ENCODE measurements at places on chromosomes 1 and 21.
A peak's percentile ranks its signal among the peaks of the same experiment; 100 is the strongest.

DNA sequence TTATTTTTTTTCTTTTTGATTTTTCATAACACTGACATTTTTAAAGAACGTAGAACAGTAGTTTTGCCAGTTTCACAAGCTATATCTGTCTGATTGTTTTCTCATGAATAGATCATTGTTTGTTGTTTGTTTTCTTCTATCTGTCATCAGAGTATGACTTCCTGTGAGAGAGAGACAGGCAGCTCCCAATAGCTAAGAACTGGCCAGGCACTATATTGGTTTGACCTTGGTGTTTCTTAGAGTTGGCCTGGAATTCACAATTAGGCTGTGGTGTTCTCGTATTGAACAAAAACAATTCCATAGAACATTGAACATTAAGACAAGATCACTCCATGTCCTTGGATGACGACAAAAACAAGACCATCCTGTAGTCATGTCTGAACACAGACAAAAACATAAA, 43.4 kb downstream of the RPS6KC1 start:
- no peak for DNase-seq

DNA sequence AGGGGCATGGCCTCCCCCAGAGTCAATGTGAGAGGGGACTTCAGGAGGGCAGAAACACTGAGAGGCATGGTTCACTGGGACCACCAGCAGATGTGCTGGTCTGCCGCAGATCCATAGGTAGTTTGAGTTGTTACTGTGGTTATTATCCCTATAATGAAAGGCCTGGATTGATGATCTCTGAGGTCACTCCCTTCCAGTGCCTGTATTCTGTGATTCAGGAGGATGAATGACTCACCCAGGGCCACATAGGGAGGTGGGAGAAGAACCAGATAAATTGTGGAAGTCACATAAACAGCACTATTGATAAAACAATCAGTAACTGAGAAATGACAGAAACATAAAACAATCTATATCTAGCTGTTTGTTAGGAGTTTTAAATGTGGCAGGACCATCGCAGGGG, 22.7 kb upstream of the ACTL8 start:
- no peak for DNase-seq

DNA sequence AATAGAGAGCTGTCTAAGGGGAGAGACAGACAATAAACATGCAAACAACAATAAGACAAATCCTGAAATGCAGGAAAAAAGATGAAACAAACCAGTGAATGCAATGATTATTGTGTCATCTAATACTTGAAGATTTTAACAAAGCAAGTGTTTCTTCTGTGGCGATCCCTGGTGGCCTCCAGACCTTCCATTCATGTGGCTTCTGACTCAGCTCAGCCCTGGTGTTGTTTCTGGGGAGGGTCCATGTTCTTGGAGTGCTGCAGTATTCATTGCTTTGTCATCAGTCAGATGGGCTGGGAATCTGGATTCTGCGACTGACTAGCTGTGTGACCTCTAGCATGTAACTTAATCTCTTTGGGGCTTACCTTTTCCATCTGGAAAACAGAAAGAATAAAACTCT, 1.5 kb upstream of the C2CD4D start:
- no peak for DNase-seq

DNA sequence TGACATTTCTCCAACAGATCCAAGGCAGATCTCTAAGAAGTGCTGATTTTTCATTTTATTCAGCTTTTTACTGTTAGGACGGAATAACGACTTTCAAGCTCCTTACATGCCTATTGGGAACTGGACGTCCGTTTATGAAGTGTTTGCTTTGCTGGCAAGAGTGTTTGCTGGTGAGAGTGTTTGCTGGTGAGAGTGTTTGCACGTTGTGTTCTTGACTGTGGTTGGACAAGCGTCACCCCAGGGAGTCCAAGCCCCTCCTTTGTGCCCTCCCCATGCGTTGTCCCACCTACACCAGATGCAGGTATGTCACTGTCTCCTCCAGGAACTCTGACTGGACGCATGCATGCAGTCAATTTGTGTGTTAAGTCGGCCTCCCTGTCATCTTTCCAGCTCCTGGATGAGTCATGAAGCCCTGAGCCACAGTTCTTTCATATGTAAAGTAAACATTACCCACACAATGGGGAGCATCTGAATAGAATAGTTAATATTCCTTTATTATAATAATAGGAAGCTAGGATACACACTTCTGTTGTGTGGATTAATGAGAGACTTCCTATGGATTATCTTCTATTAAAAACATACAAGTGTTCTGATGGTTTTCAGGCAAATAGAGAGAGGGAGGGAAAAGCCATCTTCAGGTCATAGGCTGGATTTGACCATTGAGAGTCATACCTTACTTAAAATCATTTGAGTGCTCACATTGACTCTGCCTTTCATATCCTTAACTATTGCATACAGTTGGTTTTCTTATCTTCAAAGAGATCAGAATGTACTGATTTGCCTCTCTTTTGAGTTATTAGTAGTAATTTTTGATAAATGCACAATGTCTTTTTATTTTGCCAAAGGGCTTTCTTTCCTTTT, 119.2 kb downstream of the GALNT2 start:
- DNase-seq: peak; percentile 95

- no peak for DNase-seq
These were observed 294.1 kb upstream of the KAZN start for GRCh38 chr1:14304381-14304865.

GRCh38 chr1:68015369-68015768, 35.1 kb downstream of the DIRAS3 start:
- no peak for DNase-seq

DNA sequence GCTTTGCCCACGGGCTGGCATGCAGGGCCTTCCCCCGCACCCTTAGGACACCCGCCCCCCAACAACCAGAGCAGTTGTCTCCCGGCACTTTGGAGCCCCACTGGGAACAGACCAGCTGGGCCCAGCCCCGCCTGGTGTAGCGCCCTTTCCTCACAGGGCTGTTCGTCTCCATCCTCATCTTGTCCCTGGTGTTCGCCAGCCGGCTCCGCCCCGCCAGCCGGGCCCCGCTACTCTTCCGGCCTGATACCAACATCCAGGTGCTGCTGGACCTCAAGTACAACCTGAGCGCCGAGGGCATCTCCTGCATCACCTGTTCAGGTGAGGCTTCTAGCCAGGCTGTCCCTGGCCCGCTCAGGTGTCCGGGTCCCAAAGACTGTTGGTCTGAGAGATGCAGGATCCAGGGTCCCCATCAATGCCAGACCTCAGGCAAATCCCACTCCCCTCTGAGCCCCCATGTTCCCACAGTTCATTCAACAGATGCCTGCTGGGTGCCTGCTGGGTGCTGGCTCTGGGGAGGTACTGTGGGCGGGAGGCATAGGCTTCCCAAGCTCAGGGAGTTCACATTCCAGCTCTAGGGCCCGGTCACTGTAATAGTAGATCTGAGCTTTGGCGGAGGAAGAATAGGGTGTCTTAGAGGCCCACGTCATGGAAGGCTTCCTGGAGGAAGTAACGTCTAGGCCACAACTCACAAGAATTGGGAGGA, 41.7 kb downstream of the DISP3 start:
- DNase-seq: no peak

GRCh38 chr1:2104621-2105427, 54.6 kb downstream of the PRKCZ start:
- no peak for DNase-seq

Measured in NCI-H2029 treated with DMSO at 0.1 percent for 48 hours (cell line).